ENCODE measurements at places on chromosomes 11 and 22. TPM values are rescaled to one million over a fixed set of nuclear protein-coding genes. Genes with fewer than 3 reads are reported as not detected.

DNA sequence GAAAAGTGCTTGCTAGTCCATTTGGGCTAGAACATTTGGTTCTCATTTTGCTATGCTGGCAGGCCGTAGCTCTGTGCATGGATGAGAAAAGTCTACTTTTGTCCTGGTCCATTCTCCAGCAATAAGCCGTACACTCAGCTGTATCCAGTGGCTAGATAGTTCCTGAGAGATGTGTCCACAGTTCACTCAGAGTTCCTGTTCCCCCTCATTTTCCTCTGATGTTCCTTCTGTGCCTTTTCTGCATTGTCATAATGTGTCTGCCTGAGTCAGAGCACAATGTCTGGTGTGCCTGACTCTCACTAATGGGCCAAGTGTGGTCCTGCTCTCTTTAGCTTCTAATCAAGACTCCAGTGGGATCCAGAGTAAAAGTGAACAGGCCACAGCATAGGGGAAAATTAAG lies 215.7 kb upstream of the CTSC start:
- H3K27ac ChIP-seq, result no peak overlapping the region
- DNase-seq, result no peak
- H3K4me3 ChIP-seq, result no peak overlapping the region
- no peaks in the 10 kb centered on the region for H3K36me3 ChIP-seq

DNA sequence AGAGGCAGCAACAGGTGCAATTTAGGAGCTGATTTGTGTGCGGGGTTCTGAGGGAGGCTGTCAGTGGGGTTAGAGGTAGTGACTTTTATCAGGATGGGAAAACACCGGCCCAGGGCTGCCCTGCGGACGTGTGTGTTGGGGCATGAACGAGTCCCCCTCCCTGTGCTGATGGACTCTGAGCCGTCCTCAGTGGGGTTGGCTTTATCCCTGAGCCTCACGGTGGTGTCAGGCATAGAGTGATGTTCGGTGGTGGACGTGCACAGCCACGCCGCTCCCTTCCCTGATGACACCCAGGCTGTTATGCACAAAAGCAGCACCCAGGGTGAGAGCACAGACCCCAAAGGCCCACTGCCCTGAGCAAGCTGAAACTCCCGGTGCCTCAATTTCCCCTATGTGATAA lies 809.1 kb downstream of the BRD1 start:
- H3K4me1 ChIP-seq, result no peaks in the 10 kb centered on the region
- peaks cover 37% of the 10 kb centered on the region for H3K27me3 ChIP-seq
- no peak overlapping the region for H3K4me3 ChIP-seq
- DNase-seq, result peak; percentile 48
- H3K27ac ChIP-seq, result no peak overlapping the region
- no peaks in the 10 kb centered on the region for H3K36me3 ChIP-seq

DNA sequence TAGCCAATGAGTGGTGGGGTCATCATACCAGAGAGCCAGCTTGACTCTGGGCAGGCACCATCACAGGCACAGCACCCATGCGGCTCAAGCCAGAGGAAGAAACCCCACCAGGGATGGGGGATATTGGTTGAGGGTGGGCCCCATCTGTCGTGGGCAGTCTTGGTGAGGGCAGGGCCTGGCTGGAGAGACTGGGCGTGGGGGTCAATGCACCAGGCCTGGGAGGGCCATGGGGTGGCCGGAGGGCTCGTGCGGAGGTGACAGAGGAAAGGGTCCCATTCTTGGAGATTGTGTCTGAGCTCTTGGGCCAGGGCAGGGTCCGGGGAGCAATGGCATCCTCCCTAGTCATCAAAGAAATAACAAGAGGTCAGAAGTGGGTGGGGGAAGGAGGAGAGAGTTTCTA lies 1.6 kb upstream of the VSIG2 start:
- no peak overlapping the region for H3K27ac ChIP-seq
- H3K4me3 ChIP-seq, result no peak overlapping the region
- no peaks in the 10 kb centered on the region for H3K27me3 ChIP-seq
- no peaks in the 10 kb centered on the region for H3K4me1 ChIP-seq

CCDC15 gene
- 4.4 TPM for total RNA-seq

BATF2 gene
- total RNA-seq, result 0.64 TPM
